A549 treated with CORT108297 at 1 μM for 4 hours (cell line): ENCODE measurements at places on chromosomes 16 and 17. TPM values are rescaled to one million over a fixed set of nuclear protein-coding genes. Genes with fewer than 3 reads are reported as not detected.

BIRC5 gene
- 100 to 110 TPM (median 107 TPM) in 5 replicates for total RNA-seq

PTGES3L gene
- 0.67 to 1.4 TPM (median 1.2 TPM) in 5 replicates for total RNA-seq

ALOX15 gene
- 0.06 to 0.20 TPM (median 0.12 TPM) in 5 replicates for total RNA-seq

NPIPA2 gene
- total RNA-seq: 1.2 to 1.9 TPM (median 1.4 TPM) in 5 replicates

CDH11 gene
- total RNA-seq: 0.14 to 0.70 TPM (median 0.61 TPM) in 5 replicates

GINS2 gene
- 29.5 to 33.4 TPM (median 29.9 TPM) in 5 replicates for total RNA-seq

EVI2A gene
- total RNA-seq: not detected in 5 replicates

FAM171A2 gene
- 2.5 to 5.2 TPM (median 4.2 TPM) in 5 replicates for total RNA-seq

CA7 gene
- 0.05 to 0.09 TPM (median 0.06 TPM) in 3 of 5 replicates, not detected in the others for total RNA-seq

PYDC1 gene
- not detected in 5 replicates for total RNA-seq

SPNS2 gene
- total RNA-seq: 7.3 to 14.4 TPM (median 12.0 TPM) in 5 replicates

KRTAP1-5 gene
- total RNA-seq: not detected in 5 replicates

CDRT15 gene
- total RNA-seq: not detected in 5 replicates

CSF3 gene
- total RNA-seq: 0.06 to 0.30 TPM (median 0.20 TPM) in 4 of 5 replicates, not detected in the other

CBX8 gene
- 11.5 to 22.3 TPM (median 21.0 TPM) in 5 replicates for total RNA-seq

NXPH3 gene
- 0.23 to 0.37 TPM (median 0.31 TPM) in 5 replicates for total RNA-seq

MRM1 gene
- 14.1 to 20.5 TPM (median 19.6 TPM) in 5 replicates for total RNA-seq

ALOX12B gene
- total RNA-seq: 1.3 to 2.1 TPM (median 1.6 TPM) in 5 replicates

MRPL12 gene
- 218 to 333 TPM (median 307 TPM) in 5 replicates for total RNA-seq

ZNF19 gene
- 1.6 to 2.6 TPM (median 1.7 TPM) in 5 replicates for total RNA-seq

ARHGAP23 gene
- total RNA-seq: 37.4 to 54.9 TPM (median 48.2 TPM) in 5 replicates

SEZ6L2 gene
- total RNA-seq: 16.9 to 23.6 TPM (median 21.7 TPM) in 5 replicates

CDRT4 gene
- 0.85 to 1.4 TPM (median 1.1 TPM) in 4 of 5 replicates, not detected in the other for total RNA-seq

ARHGDIG gene
- 2.4 to 3.5 TPM (median 3.3 TPM) in 5 replicates for total RNA-seq

IL34 gene
- total RNA-seq: 0.48 to 1.1 TPM (median 0.72 TPM) in 5 replicates

SMTNL2 gene
- 0.36 to 0.87 TPM (median 0.57 TPM) in 5 replicates for total RNA-seq

GCSH gene
- total RNA-seq: 53.8 to 64.1 TPM (median 57.5 TPM) in 5 replicates

CDH15 gene
- total RNA-seq: 0.07 to 0.11 TPM (median 0.08 TPM) in 4 of 5 replicates, not detected in the other

PRAC1 gene
- not detected in 5 replicates for total RNA-seq

MEIOC gene
- total RNA-seq: 2.4 to 3.6 TPM (median 3.4 TPM) in 5 replicates

TLCD2 gene
- total RNA-seq: 1.1 to 1.8 TPM (median 1.3 TPM) in 5 replicates

AOC2 gene
- 2.0 to 2.4 TPM (median 2.1 TPM) in 5 replicates for total RNA-seq

KRT25 gene
- not detected in 5 replicates for total RNA-seq

SEZ6 gene
- total RNA-seq: 0.03 to 0.13 TPM in 2 of 5 replicates, not detected in the others

KRTAP2-2 gene
- not detected in 5 replicates for total RNA-seq

TIMP2 gene
- 185 to 241 TPM (median 206 TPM) in 5 replicates for total RNA-seq

TP53TG3B gene
- 0.10 to 0.26 TPM (median 0.10 TPM) in 3 of 5 replicates, not detected in the others for total RNA-seq

SERPINF2 gene
- 1.4 to 2.2 TPM (median 2.0 TPM) in 5 replicates for total RNA-seq

CCL13 gene
- total RNA-seq: not detected in 5 replicates

CCL4L2 gene
- not detected in 5 replicates for total RNA-seq

IRX6 gene
- total RNA-seq: 0.02 TPM in 1 of 5 replicates, not detected in the others

CD300H gene
- 0.32 to 0.76 TPM (median 0.53 TPM) in 5 replicates for total RNA-seq

CAVIN1 gene
- total RNA-seq: 416 to 511 TPM (median 450 TPM) in 5 replicates

COTL1 gene
- 437 to 593 TPM (median 533 TPM) in 5 replicates for total RNA-seq

SMIM22 gene
- not detected in 5 replicates for total RNA-seq

GEMIN4 gene
- total RNA-seq: 56.1 to 65.3 TPM (median 63.2 TPM) in 5 replicates

FAM222B gene
- 25.7 to 31.0 TPM (median 27.7 TPM) in 5 replicates for total RNA-seq

SULT1A2 gene
- 0.07 to 0.29 TPM (median 0.10 TPM) in 4 of 5 replicates, not detected in the other for total RNA-seq

GNAO1 gene
- total RNA-seq: 0.26 to 0.69 TPM (median 0.40 TPM) in 5 replicates

PYCARD gene
- 25.7 to 50.2 TPM (median 42.9 TPM) in 5 replicates for total RNA-seq

RMI2 gene
- 25.0 to 36.6 TPM (median 33.5 TPM) in 5 replicates for total RNA-seq
